ENCODE measurements at places on chromosomes 11 and 22.
A peak's percentile ranks its signal among the peaks of the same experiment; 100 is the strongest.

DNA sequence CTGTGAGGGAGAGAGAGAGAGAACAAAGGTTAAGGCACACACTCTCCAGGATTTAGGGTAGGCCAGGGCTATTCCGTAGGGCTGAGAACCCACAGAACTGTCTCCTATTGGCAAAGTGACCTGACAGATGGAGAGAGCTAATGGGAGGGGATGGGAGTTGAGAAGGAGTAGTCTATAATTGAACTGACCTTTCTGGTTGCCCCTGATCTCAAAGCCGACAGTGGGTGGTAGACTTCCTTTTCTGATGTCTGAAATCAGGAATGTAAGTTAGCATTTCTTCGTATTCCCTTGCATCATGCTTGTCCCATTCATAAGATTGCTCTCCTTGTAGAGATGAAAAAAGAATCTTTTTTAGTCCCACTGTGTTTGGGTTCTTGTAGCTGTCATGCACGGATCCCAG lies 210.1 kb downstream of the NTM start:
- no peak for DNase-seq

GRCh38 chr22:48334971-48335370 lies 1492.7 kb downstream of the BRD1 start:
- DNase-seq = no peak

GRCh38 chr11:64384981-64385944 lies 26.3 kb downstream of the RPS6KA4 start:
- no peak for DNase-seq

DNA sequence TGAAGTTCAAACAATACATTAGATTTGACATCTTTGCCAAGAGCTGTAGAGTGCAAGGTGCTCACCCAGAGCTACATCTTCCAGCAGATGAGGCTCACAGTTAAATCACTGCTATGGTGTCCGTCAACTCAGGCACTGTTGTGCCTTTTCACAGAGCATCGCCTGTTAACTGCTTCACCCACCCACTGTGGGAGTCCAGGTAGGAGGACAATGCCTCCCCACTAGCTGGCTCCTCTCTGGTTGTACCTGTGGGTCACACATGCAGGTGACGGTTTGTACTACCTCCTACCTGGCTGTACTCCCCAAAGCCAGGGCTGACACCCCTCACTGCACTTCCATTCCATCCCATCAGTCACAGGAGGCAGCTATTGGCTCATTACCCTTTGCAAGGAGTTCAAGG lies 84.6 kb upstream of the TOP3B start:
- no peak for DNase-seq

DNA sequence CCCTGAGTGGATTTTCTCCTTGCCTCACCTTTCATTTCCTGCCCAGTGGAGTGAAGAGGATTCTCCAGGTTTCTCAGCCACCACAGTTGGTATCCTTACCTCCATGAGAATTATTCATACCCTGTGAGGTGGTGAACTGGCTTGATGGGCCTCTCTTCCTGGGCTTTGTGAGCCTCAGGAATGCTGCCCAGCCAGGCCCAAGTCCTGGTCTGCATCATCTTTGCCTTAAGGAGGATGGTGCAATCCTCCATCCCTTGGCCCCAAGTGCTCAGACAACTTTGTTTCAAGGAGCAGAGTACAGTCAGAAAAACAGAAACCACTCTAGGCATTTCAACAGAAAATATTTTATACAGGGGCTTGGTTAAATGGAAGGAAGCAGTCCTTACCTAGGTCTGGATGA lies 114.2 kb upstream of the CADM1 start:
- no peak for DNase-seq

- DNase-seq = no peak
Observed at GRCh38 chr22:32323513-32324164, 34.0 kb upstream of the RFPL3 start.

DNA sequence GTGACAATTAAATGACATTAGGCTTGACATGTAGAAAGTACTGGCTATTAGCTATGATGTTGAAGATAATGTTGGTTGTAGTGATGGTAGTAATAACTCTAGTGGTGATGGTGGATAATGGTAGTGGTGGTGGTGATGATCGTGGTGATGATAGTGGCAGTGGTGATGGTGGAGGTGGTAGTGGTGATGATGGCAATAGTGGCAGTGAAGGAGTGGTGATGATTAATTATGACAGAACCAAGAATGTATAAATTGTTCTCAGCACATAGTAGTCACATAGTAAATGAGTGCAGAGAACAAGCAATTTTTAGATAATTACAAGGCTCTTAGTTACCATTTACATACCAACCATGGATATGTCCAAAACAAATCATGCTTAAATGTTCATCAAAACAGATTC lies 5.3 kb upstream of the CD44 start:
- peak; percentile 36 for DNase-seq

- DNase-seq = no peak
Observed at GRCh38 chr11:5818245-5818886, 9.6 kb downstream of the OR52N2 start.

- DNase-seq = no peak
Observed at GRCh38 chr11:72045849-72046248, 34.5 kb downstream of the NUMA1 start.

- DNase-seq = no peak
Observed at GRCh38 chr11:128599729-128600128, 12.4 kb upstream of the ETS1 start.

GRCh38 chr22:36463783-36464184 lies 17.7 kb downstream of the TXN2 start:
- DNase-seq = no peak

- DNase-seq = no peak
Observed at GRCh38 chr11:79762279-79762921, 321.6 kb upstream of the TENM4 start.

DNA sequence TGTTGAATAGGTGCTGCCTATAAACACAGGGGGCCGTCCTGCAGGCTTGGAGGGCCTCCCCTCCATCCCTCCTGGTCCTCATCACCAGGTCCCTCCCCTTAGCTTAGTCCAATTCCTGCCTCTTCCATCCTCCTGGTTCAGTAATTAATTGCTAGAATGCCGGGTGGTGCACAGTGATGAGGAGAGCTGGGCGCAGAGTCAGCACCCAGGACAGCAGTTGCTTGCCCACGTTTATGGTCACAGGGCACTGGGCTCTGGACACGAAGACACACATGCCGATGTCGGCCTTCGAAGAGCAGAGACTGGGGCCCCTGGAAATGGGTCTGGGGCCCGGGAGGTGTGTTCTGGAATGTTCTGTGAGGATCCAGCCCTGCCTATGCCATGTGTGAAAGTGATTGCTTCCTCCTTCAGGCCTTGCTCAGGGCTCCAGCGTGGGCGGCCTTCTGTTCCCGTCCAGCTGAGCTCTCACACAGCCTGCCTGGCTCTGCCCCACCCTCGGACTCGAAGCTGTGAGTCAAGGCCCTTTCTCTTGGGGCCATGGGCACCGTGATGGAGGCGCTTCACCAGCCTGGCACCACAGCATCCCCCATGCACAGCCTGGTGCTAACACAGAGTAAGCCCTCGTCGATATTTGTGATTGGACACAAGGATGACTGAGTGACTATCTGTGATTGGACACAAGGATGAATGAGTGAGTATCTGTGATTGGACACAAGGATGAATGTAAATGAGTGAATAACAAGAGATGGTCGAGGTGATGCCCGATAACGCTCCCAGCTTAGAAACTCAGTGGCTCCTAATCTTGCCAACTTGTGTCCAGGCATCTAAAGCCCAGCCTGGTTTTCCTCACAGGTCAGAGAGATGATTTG lies 884.7 kb downstream of the BRD1 start:
- DNase-seq = no peak

DNA sequence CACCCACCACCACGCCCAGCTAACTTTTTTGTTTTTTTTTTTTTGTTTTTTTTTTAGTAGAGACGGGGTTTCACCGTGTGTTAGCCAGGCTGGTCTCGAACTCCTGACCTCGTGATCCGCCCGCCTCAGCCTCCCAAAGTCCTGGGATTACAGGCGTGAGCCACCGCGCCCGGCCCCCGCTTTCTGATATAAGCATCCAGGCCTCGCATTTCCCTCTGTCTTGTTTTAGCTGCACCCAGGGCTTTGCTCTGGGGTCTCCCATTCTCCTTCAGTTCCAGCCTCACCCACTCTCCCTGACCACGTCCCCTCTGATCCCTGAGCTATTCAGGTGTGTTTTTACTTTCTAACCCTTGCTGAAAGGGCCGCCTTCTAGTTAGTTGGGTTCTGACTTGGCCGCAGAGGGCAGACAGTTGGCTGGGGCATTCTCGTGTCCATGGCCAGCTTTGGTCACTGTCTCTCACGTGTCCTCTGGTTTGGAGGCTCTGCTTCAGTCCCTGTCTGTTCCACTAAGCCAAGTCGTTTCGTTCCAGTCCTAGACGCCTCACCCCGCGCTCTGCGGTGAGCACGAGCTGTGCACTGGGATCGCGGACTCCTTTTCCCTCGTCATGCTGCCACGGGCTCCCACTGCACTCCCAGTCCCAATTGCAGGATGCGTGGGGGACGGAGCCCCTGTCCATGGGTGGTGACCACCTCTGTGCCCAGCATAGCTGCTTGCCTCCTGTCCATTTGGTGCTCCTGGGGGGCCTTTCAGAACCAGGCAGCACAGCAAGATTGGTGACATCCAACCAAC lies 6.0 kb upstream of the TNNT3 start:
- no peak for DNase-seq

- DNase-seq = peak; percentile 6
Observed at GRCh38 chr11:37946155-37946766, 1348.2 kb upstream of the RAG2 start.

DNA sequence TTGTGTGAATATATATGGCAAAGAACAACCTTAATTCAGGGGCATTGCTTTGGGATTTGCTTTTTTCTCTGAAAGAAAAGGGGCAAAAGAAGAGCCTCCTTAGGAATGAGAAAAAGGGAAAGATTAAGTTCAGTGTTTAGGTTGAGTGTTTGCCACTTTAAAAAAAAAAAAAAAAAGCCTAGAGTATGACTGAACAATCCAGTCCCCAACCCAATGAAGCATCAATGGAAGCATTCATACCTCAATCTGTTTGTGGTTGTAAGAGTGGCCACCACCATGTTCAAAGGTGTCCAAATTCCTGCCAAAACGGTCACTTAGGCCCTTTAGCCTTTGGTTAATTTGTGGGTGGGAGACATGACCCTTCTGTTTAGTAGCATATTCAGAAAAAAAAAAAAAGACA lies 260.6 kb downstream of the SOX6 start:
- no peak for DNase-seq

DNA sequence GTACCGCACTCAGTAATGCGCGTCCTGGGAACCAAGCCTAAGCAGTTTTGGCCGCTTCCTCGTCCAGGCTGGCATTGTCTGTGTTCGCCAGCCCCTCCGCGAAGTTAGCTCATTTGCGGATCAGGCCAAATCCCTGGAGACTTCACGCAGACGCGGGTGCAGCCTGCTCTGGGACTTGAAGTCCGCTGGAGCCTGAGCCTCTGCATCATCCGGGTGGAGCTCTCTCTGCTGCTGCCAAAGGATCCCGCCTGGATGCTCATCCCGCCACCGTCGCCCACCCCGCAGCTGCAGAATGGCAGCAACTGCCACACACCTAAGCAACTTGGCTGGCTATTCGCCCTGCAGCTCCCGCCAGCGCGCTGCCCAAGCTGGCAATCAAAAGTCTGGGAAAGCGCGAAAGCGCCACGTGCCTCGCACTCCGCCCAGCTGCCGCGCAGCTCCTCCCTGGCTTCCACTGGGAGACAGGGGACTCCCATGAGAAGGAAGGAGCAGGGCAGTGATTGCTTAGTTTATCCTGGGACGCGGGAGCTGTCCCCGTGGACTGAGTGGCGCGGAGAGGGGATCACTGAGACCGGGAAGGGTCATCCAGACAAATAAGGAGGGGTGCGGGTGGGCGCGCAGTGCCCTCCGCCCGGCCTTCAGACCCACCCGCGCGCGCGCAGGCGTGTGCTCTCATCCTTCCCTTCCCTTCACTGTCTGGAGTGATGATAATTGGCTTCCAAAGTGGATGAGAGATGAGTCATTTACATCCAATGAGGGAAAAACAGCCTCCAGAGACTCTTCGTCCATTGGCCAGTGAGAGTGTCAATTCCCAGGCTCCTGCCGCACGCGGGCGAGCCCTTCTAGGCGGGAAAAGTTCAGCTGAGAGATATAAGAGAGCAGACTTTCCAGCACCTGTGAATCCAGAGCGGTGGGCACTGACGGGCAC lies 23.2 kb upstream of the GLYATL1B start:
- no peak for DNase-seq

GRCh38 chr11:73152086-73152853 lies 10.2 kb upstream of the FCHSD2 start:
- no peak for DNase-seq

- DNase-seq = no peak
Observed at GRCh38 chr11:13927481-13927880, 35.0 kb upstream of the SPON1 start.

GRCh38 chr11:58923300-58923788 lies 15.9 kb upstream of the GLYATL1 start:
- peak; percentile 15 for DNase-seq

DNA sequence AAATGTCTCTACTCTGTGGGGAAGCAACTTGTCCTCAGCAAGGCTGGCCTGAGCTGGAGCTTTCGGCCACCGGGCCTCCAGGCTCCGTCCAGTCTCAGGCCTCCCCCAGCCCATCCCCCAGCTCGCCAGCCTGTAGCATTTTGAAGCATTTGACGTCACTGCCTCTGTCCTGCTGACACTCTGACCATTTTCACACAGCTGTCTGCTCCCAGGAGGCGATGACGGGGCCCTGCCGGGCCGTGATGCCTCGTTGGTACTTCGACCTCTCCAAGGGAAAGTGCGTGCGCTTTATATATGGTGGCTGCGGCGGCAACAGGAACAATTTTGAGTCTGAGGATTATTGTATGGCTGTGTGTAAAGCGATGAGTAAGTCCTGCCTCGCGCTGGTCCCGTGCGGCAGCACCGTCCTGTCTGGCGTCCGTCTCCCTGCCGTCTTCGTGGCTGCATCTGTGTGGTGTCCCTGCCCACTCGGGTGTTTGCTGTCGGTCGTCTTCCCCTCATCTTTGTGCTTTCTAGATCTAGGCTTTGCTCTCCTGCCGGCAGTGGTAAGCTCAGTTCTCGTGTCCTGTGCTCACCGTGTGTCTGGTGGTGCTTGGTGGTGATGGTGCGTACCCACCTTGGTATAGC lies 36.1 kb upstream of the ST14 start:
- DNase-seq = no peak

GRCh38 chr11:1520663-1521267 lies 34.2 kb upstream of the MOB2 start:
- DNase-seq = no peak

DNA sequence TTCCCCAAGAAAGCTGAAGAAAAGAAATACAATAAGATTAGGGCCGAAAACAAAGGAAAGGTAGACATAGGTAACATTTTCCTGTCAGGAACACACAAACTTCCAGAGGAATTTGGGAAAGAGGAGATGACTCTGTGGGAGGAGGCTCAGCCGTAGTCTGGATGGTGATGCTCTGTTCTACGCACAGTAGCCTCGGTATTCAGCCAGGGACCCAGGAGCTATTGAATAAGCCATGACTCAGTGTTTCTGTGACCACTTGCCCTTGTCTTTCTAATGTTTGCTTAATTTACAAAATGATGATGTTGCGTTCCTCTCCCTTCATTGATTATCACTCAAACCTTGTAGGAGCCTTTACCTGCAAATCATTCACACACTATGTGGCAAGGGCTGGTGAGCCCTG lies 745.0 kb downstream of the NTM start:
- no peak for DNase-seq
